ENCODE measurements at places on chromosomes 3 and 15. TPM values are rescaled to one million over a fixed set of nuclear protein-coding genes. Genes with fewer than 3 reads are reported as not detected.

GABRG3 gene
- 0.43 TPM for total RNA-seq

NPAP1 gene
- 1.2 TPM for total RNA-seq

KY gene
- total RNA-seq: 1.6 TPM

DLEC1 gene
- total RNA-seq: 0.68 TPM

FRMD4B gene
- total RNA-seq: 20.7 TPM

GUCA1C gene
- total RNA-seq: 0.28 TPM

ALDH1L1 gene
- 15.9 TPM for total RNA-seq

GRCh38 chr3:111545349-111545748 is 3.4 kb downstream of the CD96 start:
- DNase-seq: no peak

GRCh38 chr3:100537646-100538338 is 45.4 kb downstream of the TMEM45A start:
- no peak for DNase-seq

GRCh38 chr15:66715720-66716655 is 14.0 kb downstream of the SMAD6 start:
- DNase-seq: no peak

DNA sequence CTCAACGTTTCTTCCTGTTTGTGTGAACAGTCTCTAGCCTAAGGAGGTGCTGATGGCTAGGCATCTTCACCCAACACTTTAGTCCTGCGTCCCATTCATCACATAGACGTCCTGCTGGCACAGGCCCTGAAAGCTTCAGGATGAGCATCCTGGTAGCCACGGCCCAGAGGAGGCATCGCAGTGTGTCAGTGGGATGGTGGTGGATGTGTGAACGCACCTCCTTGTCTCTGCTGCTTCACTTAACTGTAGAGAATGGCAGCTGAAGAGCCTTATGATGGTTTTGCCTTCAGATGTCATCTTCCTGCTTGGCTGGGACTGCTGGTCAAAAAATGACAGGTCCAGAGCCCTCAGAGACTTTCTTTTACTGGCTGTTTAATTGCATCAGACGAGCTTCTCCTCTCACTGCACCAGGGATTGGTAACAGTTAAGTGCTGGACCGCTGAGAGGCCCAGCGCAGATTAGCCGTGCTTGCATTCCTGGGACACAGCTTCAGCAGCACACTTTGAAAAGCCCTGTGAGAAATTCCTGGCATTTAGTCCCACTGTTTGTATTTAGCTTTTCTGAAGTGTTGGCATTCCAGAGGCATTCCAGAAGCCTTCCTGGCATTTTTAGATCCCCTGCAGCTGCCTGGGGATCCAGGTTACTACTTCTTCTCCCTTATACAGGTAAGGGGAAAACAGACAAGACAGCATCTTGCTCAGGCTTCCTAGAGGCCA is 132.4 kb upstream of the PLXNA1 start:
- peak; percentile 54 for DNase-seq

GRCh38 chr3:49260806-49261324 is 16.2 kb downstream of the C3orf62 start:
- peak; percentile 37 for DNase-seq

DNA sequence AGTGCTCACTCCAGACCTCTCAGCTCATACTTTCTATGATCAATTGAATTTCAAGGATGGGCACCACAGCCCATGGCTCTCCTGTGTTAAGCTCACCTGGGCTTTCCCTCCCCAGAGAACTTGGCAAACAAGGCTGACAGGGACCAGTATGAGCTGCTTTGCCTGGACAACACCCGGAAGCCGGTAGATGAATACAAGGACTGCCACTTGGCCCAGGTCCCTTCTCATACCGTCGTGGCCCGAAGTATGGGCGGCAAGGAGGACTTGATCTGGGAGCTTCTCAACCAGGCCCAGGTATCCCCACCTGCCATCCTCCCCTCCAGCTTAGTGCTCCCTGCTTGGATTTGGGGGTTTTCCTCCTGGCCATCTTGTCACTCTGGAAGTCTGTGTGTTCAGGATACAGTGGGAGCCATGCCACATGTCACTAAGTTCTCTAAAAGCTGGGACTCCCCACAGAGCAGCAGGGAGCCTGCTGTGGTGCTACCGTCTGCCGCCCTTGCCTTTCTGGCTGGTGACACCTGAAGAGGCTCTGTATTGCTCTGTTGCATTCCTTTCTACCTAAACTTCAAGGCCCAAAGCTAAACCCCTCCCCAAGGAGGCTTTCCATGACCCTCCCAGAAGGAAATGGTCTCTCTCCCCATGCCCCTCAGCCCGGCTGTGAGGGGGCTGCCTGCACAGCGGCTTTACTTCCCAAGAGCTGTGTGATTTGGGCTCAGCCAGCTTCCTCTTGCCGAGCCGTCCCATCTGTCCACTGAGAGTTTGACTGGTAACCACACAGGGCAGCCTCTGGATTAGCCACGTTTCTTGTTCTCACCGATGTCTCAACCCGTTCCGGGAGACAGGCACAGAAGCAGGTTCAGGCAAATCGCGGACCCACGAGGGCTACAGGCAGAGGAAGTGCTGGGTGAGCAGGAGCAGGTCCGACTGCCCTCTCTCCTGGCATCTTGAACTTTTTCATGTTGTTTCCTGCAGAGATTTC is 10.8 kb downstream of the TF start:
- no peak for DNase-seq

DNA sequence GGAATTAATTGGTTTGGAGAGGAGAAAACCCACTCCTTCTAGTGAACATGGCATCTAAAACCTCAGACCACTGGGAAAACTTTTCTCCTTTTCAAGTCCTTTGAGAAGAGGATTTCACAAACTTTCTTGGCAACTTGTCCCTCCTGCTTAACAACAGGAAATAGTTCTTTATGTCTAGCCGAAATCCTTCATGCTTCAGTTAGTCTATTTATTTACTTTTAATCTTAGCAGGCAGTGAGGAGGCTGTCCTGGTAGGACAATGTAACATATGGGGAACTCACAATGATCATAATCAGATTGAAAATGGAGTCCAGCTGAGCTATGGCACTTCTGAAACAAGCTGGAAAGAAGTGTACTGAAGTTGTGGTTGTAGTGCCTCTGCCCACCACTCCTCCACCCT is 50.6 kb downstream of the KY start:
- DNase-seq: no peak

DNA sequence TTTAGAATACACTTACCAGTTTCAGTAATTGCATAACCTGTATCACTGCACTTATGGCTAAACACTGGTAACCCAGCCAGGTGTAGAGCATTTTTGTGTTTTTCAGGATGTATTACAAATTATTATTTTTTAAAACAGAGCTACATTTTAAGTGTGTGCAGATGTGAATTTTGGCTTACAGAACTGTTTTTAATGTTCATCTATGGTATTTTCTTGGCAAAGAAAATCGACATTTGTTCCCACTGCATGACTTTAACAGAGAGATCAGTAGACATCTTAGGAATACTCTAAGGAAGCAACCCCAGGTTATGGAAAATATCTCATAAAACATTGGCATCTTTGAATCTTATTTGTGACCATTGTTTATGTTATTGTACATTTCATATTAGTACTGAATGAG is 73.3 kb downstream of the ATP13A4 start:
- no peak for DNase-seq

- DNase-seq: no peak
Measured at GRCh38 chr3:181691901-181692300, 19.8 kb upstream of the SOX2 start.

GRCh38 chr3:71492974-71493771 is 90.4 kb downstream of the FOXP1 start:
- DNase-seq: no peak

DNA sequence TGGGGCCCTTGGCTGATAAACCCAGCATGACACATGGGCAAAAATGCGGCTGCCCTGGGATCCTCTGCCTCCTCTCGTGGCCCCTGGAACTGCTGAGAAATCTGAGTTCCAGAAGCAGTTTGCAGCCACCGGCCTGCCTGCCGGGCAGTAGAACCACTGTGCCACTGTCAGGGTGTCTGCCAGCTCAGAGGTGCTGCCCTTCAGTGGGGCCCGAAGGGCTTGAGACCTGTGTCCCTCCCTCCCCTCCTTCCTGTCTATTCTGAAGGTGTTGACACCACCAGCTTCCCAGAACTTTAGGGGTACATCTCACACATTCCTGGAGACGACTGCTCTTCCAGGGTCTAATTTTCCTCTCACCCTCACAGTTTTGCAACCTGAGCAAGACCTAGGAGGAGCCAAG is 88.2 kb upstream of the POMGNT2 start:
- DNase-seq: no peak

DNA sequence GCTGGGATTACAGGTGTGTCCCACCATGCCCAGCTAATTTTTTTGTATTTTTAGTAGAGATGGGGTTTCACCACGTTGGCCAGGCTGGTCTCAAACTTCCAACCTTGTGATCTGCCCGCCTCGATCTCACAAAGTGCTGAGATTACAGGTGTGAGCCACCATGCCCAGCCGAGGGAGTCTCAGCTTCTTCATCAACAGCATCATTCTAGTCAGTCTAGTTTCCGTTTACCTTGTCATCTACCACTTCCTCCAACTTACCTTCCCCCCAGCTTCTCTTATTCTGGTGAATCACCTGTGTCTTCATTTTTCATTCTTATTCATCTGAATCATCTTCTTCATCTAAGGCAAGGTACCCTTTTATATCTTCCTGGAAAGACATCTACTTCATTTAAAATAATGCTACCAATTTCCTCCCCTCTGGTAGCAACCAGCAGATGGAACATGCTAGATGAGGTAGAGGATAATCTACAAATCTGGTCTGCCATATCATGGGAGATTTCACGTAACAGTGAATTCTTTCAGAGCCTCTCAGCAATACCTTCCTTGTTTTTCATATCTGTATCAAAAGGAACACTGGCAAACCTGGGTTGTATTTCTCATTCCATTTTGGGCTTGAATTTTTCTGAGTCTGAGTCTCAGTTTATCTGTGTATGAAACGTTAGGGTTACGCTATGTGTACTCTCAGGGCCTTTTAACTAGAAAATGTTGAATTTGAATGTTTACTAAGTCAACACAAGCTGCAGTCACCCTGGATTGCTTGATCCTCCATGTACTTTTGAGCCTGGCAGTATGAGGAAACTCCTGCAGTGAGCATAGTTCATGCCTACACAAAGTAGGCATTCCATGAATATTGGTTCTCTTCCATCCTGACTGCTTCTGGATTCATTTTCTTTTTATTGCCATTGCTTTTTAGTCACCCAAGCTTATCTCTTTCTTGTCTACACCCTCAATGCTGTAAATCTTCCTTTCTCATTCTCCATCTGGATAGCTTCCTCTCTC is 16.8 kb downstream of the LPP start:
- DNase-seq: peak; percentile 46

DNA sequence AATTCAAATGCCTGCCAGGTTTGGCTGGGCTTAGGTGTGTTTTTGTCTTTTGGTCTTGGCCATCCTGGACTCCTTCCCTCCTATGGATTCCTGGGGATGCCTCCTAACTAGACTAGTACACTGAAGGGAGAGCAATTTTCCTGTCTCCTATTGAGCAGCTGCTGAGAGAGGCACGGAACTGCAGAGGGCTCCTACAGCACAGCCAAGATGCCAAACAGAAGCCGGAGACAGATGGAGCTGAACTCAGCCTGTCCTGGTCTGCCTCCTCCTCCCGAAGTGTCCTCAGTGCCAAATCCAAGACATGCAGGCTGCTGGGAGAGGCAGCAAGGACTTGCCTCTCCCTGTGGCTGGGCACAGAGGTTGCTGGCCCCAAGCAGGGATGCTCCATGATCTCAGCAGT is 256.6 kb upstream of the PROK2 start:
- peak; percentile 40 for DNase-seq

- DNase-seq: no peak
Measured at GRCh38 chr15:87633525-87633924, 623.0 kb downstream of the NTRK3 start.

GRCh38 chr3:2793987-2794386 is 316.2 kb downstream of the IL5RA start:
- DNase-seq: no peak

DNA sequence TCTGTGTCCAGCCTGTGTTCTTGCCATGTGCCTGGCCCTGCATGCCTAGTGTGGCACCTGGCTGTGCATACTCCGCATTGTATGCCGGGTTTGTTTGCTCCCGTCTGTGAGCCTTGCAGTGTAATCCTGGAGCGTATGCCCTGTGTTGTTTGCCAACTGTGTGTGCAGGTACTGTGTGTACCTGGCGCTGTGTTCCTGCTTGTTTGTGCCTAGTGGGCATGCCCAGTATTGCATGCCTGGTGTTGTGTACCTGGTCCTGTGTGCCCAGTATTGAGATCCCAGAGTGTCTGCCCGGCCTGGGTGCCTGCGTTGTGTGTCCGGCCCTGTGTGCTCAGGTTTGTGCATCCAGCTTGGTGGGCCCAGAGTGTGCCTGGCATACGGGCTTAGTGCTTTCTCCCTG is 54.5 kb upstream of the CHRNA7 start:
- DNase-seq: no peak

GRCh38 chr3:24271228-24271627 is 223.4 kb downstream of the THRB start:
- no peak for DNase-seq
